ENCODE measurements at places on chromosomes 1 and 21.

GRCh38 chr1:89311757-89312156 lies 39.1 kb upstream of the GBP5 start:
- DNase-seq, result no peak

GRCh38 chr1:239896980-239897379 lies 194.7 kb upstream of the FMN2 start:
- no peak for DNase-seq

- no peak for DNase-seq
Measured at GRCh38 chr21:39198800-39199199, 15.5 kb upstream of the PSMG1 start.

- no peak for DNase-seq
Measured at GRCh38 chr1:234114648-234115307, 210.3 kb downstream of the SLC35F3 start.

GRCh38 chr1:176998183-176998795 lies 166.2 kb downstream of the ASTN1 start:
- no peak for DNase-seq

GRCh38 chr1:33641104-33641830 lies 168.8 kb downstream of the ZSCAN20 start:
- no peak for DNase-seq

DNA sequence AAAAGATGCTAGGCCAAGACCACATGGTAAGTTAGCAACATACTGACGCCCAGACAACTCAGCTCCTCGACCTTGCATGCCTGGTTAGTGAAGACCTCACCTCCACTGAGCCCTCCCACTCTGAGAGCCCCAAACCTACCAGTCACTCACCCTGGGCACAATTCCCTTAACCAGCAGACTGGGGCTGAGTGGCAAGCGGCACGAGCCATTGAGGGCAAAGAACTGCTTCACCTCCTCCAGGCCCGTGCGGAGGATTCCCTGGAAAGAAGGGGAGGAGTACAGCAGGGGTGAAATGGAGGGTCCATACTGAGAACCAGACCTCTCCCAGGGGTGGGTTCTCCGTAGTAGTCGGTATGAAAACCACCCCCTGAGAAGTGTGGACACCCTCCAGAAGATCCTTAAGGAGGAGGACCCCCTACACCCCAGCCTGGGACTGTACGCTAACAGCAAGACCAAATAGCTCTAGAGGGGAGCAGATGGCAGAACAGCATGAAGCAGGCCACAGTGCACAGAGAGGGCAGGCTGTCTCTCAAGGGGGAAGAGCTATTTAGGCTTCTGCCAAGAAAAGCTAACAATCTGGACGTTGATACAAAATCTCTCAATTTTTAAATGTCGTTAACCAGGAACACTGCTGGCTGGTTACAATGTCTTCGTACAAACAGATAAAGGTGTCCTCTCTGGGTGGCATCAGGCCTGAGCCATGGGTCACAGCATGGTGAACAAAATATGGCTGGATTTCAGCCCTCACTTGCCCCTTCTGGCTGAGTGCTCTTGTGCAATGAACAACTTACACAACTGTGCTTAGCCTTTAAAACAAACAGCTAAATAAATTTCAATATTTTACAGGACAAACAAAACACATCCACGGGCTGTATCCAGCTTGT lies 31.0 kb upstream of the PPP1R15B start:
- no peak for DNase-seq

DNA sequence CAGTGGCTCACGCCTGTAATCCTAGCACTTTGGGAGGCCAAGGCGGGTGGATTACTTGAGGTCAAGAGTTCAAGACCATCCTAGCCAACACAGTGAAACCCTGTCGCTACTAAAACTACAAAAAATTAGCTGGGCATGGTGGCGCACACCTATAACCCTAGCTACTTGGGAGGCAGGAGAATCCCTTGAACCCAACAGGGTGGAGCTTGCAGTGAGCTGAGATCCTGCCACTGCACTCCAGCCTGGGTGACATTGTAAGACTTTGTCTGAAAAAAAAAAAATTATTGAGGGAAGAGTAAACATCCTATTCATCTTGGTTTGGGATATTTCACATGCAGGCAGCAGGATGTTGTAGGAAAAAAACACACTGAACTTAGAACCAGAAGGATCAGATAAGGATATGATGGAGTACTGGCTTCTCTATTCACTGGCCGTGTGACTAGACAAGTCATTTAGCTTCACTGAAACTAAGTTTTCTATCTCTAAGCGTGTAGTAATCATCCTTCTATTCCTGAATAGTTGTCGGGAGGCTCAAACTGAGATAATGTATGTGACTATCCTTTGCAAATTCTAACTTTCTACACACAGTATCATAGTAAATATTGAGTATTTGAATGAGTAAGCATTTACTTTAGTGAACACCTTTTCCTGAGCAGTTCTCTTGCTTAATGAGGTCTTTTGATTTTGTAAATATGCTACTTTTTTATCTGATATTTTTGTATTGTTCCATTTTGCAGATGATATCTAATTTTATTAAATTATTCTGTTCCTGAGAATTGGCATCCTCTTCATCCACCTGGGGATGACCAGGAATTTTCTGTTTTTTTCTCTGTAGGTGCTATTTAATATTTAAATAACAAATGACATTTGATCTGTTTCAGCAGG lies 18.2 kb downstream of the CAP1 start:
- DNase-seq, result no peak

GRCh38 chr21:32599526-32599925 lies 12.7 kb downstream of the CFAP298 start:
- DNase-seq, result no peak

- DNase-seq, result no peak
Measured at GRCh38 chr1:175840787-175841186, 97.4 kb upstream of the TNR start.

GRCh38 chr1:55824251-55824640 lies 609.1 kb upstream of the USP24 start:
- no peak for DNase-seq

- no peak for DNase-seq
Measured at GRCh38 chr1:205583461-205584130, 48.2 kb downstream of the ELK4 start.

- DNase-seq, result no peak
Measured at GRCh38 chr1:248622570-248623001, 12.3 kb downstream of the OR2T11 start.

- DNase-seq, result no peak
Measured at GRCh38 chr1:226976978-226977642, 37.0 kb downstream of the COQ8A start.

- no peak for DNase-seq
Measured at GRCh38 chr21:42685036-42685435, 31.6 kb downstream of the PDE9A start.

DNA sequence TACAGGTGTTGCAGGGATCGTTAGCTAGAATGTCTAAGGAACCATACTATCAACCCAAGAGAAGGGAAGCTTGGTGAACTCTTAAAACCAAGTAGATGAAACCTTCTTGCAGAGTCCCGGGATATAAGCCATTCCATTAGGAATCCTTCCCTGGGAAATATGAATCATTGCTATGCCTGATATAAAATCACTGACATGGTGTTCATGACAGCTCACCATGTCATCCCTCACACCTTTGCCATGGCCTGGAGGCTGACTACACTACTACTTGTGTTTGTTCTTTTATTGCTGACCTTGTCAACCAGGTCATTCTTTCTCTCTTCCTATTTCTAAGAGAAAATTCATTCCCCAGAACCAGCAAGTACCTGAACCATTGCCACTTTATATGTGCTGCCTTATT lies 12.1 kb downstream of the ST6GALNAC3 start:
- no peak for DNase-seq

DNA sequence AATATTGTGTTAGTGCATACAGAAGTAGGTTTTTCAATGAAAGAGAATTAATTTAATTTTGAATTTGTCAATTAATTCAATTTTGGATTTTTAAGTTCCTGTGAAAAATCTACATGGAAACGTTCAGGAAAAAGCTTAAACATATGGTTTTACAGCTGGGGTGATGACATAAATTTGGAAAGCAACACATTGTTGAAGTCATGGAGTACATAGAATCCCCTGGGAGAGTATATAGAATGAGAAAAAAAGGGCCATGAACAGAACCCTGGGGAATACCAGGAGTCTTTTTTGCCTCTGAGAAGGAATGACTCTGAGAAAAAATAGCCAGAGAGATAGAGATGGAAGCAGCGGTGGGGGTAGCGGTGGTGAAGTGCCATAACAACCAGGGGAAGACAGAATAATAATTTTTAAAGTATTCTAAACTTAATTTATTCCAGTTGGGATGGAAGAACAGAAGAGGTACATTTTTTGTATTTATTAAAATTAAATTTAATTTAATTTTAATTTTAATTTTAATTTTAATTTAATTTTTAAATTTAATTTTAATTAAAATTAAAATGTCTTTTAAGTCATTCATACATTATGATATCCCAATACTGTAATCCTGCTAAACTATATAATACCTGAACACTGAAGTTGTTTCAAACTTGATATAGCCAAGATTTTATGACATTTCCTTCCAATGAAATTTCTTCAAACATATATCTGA lies 48.9 kb downstream of the NME7 start:
- DNase-seq, result no peak

GRCh38 chr1:203287109-203287893 lies 18.0 kb upstream of the BTG2 start:
- no peak for DNase-seq

DNA sequence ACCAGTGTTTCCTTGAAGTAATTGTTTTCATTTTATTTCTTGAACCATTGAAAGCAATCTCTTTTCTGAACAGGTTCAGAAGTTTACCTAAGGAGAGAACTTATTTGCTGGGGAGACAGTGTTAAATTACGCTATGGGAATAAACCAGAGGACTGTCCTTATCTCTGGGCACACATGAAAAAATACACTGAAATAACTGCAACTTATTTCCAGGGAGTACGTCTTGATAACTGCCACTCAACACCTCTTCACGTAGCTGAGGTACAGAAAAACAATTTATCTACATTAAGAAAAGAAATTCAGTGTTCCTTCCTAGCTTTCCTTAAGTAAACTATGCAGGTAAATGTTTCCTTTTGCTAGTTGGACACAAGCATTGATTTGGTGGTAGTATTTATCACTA lies 27.4 kb downstream of the AGL start:
- DNase-seq, result no peak

DNA sequence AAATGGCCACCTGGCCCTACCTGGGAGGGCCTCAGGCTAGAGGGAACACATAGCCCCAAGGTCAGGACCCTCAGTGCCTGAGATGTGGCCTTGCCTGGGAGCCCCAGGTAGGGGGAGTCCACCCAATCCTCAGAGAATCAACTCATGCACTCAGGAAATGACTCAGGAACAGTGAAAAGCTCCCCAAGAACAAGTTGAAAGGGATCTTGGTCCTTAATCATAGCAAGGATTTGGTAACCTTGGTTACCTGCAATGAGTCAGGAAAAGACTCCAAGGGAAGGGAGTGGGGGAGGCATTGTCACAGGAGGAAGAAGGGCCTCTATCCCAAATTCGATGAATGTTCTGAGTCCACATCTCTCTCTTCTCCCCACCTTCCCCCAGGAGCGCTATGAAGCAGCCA lies 17.0 kb downstream of the MAP7D1 start:
- no peak for DNase-seq

DNA sequence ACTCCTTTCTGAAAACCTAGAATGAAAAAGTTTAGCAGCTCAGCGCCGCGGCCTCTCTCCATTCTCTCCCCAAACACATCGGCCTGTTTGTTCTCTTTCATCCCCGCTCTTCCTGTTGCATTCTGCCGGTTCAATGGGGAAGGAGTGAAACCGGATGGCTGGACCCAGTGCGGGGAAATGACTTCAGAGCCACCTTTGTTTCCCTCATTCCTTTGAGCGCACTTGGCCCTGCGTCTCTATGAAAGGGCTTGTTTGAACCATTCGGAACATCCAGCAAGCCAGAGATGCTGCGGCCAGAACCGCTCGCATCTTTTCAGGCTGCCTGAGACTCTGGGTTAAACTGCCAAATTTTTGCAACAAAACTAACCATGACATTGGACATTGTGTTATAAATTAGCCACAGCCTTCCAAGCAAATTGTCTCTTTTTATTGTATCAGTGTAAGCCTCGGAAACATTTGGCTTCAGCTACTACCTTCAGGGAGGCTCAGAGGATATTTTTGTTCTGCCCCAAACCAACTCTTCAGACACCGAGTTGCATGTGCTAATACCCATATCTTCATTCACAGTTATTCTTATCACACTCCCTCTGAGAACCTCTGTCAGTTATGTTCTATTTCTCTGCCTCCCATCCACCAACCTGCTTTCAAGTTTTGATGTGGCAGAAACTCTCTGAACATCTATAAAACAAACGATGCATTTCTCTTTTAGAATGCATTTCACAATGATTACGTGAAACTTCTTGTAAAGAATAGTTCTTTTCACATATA lies 5.1 kb upstream of the OLIG1 start:
- no peak for DNase-seq

All from stimulated activated CD4-positive, alpha-beta T cell treated with anti-CD3 and anti-CD28 coated beads, Interleukin-1b, Interleukin-23, amount 100 ng/mL, for 1 hour (primary cell).